ENCODE measurements at places on chromosomes 16 and 17. TPM values are rescaled to one million over a fixed set of nuclear protein-coding genes. Genes with fewer than 3 reads are reported as not detected.

The HOXB1 gene
- 0.96 TPM for total RNA-seq

The P2RX5 gene
- 0.89 TPM for total RNA-seq

The PLD6 gene
- 1.00 TPM for total RNA-seq

DNA sequence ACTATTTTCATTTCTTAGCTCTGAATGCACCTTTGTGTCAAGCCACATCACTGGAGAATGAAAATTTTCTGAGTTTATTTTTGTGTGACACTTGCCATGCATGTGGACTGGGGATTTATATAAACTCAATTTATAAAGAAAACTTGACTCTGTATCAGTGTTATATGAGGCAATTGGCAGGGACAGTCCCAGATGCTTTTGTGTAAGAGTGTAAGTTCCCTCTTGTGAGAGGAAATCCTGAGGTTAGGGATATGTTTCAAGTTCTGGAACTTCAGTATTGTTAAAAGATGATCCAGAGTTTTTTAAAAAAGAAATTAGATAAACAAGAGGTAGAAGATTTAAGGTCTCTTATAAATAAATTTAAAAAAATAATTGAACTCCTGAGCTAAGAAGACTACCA is 10.9 kb upstream of the CCL8 start:
- no peak for DNase-seq
- peaks cover 4% of the 10 kb centered on the region for H3K27me3 ChIP-seq
- H3K27ac ChIP-seq: no peak overlapping the region
- no peaks in the 10 kb centered on the region for H3K4me1 ChIP-seq
- H3K36me3 ChIP-seq: no peaks in the 10 kb centered on the region

DNA sequence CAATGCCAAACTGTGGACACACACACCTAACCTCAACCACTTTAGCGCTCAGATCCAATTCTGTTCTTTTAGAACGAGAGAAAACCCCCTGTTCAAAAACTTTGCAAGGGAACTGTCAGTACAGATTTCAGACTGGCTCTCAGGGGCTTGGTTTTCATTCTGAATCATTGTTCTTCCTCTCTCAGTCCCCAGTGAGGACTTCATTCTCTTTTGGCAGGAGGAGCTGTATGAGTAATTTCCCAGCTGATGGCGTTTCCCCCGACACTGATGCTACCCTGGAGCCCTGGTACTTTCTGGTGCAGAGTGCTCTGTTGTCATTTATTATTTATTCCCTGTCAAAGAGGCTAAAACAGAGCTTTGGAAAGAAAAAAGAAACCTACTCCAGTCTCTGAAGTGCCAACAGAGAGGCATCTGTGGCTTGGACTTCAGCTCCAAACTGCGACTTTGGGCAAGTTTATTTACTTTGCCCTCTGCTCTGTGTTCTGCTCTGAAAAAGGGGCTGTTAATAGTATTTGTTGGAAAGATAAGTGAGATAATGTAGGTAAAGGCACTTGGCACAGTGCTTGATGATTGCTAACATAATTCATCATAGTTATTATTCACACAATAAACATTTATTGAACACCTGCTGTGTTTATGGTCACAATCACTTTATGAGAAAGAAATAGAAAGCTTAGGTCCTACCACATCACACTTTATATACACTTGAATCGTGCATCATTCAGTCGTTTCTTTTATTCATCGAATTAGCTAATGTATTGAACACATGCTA is 28.3 kb downstream of the ETV4 start:
- peaks cover 25% of the 10 kb centered on the region for H3K36me3 ChIP-seq
- H3K4me1 ChIP-seq: peaks cover 5% of the 10 kb centered on the region
- no peak for DNase-seq
- no peaks in the 10 kb centered on the region for H3K27me3 ChIP-seq
- peak overlapping the region; percentile 56 for H3K27ac ChIP-seq

DNA sequence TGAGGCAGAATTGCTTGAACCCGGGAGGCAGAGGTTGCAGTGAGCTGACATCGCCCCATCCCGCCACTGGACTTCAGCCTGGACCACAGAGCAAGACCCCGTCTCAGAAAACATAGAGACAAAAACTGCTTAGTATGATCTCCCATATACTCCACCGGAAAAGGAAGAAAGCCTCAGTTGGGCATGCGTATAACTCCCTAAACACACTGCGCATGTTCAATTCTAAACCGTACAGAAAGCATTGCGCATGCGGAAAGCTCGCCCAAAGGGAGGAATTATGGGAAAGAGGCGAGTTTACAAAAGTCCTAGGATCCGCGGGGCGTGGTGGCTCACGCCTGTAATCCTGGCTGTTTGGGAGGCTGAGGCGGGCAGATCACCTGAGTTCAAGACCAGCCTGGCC is 312.7 kb upstream of the ERCC4 start:
- no peak overlapping the region for H3K4me3 ChIP-seq
- H3K36me3 ChIP-seq: no peaks in the 10 kb centered on the region
- H3K27me3 ChIP-seq: no peaks in the 10 kb centered on the region
- DNase-seq: no peak
- H3K4me1 ChIP-seq: peaks cover 27% of the 10 kb centered on the region
- H3K27ac ChIP-seq: no peak overlapping the region
